ENCODE measurements at places on chromosomes 4 and X.

GRCh38 chr4:42750856-42751255 is 94.0 kb upstream of the ATP8A1 start:
- DNase-seq, result no peak

DNA sequence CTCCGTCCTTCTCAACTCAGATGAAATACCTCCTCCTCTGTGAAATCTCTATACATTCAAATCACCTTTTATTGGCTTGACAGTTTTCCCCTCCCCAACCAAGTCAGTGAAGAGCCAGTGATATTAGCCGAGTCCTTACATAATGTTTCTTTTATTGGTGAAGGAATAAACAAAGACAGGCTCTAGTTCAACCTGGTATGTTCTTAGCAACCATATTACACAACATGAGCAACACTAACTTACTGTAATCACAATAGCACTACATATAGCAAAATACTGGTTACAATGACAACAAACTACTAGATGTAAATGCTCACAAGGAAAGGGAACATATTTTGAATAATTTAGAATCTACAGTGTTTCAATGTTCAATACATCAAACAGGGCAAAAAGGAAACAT is 19.9 kb downstream of the DHX15 start:
- no peak for DNase-seq

DNA sequence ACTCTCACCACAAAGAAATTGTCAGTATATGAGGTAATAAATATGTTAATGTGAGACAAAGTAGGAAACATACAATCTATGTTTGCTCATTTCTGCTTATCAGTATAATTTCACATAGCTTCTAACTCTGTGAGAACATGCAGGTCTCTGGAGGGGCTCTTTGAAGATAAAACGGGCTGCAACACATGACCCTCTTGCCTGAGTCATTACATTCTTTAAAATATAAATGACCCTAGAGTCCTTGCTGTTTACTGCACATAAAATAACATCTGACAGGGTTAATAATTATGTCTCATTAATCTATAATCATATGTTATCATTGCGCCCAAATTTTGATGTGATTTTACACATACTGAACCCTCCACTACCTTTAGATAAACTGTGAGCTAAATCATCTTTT is 681.5 kb downstream of the ARAP2 start:
- DNase-seq, result no peak

DNA sequence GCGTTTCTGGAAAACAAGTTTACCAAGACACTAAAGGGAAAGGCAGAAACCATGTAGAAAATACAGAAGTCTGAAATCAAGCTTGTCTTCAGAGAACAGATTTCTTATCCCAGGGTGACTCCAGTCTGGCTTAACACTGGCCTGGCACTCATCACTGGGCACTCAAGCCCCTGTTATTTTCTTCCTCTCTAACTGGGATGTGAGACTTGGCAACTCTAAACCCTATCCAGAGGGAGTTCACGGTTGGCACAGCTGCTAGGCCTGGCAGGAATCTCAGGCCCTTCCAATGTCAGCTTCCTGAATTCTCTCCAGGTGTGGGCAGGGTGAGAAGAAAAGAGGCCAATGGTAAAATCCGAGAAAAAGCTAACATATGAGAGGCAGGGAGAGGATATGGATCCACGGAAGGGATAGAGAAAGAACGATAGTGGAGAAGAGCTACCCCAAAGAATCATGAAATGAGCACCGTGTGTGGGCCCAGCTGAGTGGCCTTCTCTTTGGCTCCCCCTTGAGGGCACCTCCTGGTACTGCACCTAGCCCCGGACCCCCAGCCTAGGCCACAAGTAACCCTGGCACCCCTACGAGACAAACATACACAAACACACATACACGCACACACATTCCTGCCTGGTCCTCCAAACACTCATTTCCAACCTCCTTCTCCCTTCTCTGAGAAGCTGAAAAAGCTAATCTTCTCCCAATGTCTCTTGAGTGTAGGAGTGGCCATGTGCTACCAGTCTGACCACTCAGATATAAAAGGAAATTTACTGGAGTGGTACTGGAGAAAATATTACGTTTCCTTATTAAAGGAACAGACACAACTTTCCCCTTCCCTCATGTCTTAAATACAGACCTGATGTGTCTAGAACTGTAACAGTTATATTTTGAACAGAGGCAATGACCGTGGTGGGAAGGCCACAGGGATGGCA is 16.6 kb upstream of the PTCHD1 start:
- DNase-seq, result no peak
